Epithelial cell of alveolus of lung (primary cell): ENCODE measurements at places on chromosomes 5 and 9. TPM values are rescaled to one million over a fixed set of nuclear protein-coding genes. Genes with fewer than 3 reads are reported as not detected.

PCDHB13 gene
- 0.26 and 1.0 TPM in 2 replicates for total RNA-seq

SOX30 gene
- total RNA-seq: not detected in 2 replicates

PLAC8L1 gene
- not detected in 2 replicates for total RNA-seq

EQTN gene
- total RNA-seq: not detected in 2 replicates

RANBP17 gene
- total RNA-seq: 4.4 and 5.1 TPM in 2 replicates

IQGAP2 gene
- total RNA-seq: 0.26 and 1.4 TPM in 2 replicates

CYLC2 gene
- not detected in 2 replicates for total RNA-seq

PCDHB9 gene
- 0.08 TPM in 1 of 2 replicates, not detected in the other for total RNA-seq

FBLL1 gene
- 0.26 TPM in 1 of 2 replicates, not detected in the other for total RNA-seq

AIF1L gene
- 0.08 and 0.13 TPM in 2 replicates for total RNA-seq

PCDHA2 gene
- total RNA-seq: not detected in 2 replicates

SLC22A5 gene
- total RNA-seq: 4.1 and 5.1 TPM in 2 replicates

SLC25A2 gene
- not detected in 2 replicates for total RNA-seq

ZNF608 gene
- total RNA-seq: 9.3 and 46.2 TPM in 2 replicates

ACOT12 gene
- not detected in 2 replicates for total RNA-seq

PCDHA5 gene
- total RNA-seq: not detected in 2 replicates

IFNA13 gene
- not detected in 2 replicates for total RNA-seq

ARHGAP26 gene
- total RNA-seq: 0.32 and 1.4 TPM in 2 replicates

NMUR2 gene
- total RNA-seq: 0.24 TPM in 1 of 2 replicates, not detected in the other

SHC3 gene
- total RNA-seq: 3.5 and 6.5 TPM in 2 replicates
